ENCODE measurements at places on chromosomes 6 and 20.

DNA sequence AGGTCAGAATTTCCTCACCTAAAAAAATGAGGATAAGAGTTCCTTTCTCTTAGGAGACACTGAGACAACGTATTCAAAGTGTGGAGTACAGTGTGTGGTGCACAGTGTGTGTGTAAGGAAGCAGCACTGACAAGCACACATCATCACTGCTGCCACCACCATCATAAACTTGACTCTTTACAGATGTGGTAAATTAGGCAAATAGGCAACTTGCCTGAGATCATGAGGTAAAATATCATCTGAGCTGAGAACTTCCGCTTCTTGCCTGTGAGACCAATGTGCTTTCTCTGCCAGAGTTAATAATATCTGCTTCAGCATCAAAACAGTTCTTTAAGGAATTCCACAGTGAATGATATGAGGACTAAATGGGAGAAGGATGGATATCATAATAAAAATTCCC lies 52.7 kb downstream of the LYRM4 start:
- H3K4me3 ChIP-seq = no peak overlapping the region
- no peak for DNase-seq
- no peaks in the 10 kb centered on the region for H3K27me3 ChIP-seq

DNA sequence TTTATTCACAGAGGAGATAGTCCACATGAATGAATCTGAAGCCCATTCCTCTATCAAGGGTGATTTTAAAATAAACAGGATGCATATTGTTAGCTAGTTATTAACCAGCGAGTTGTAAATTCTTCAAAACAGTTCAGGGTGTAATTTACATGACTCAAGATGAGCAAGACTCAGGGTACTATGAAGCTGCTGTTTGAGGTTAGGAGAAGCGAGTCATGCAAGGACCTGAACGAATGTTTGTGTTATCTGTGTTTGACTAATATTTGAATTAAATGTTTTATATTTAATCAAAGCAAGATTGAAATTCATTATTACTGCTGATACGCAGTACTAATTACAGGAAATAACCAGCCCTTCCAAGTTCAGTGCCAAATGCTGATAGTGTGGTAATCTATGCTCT lies 191.1 kb downstream of the SAMD5 start:
- no peaks in the 10 kb centered on the region for H3K4me1 ChIP-seq
- no peak for DNase-seq
- no peaks in the 10 kb centered on the region for H3K27me3 ChIP-seq

GRCh38 chr6:114712129-114712662 lies 369.4 kb upstream of the HS3ST5 start:
- H3K4me3 ChIP-seq = no peak overlapping the region
- H3K36me3 ChIP-seq = no peaks in the 10 kb centered on the region
- no peak overlapping the region for H3K27ac ChIP-seq
- DNase-seq = no peak

GRCh38 chr6:47076422-47077344 lies 34.6 kb upstream of the ADGRF1 start:
- no peak for DNase-seq
- no peak overlapping the region for H3K4me3 ChIP-seq
- H3K27me3 ChIP-seq = no peaks in the 10 kb centered on the region
- no peaks in the 10 kb centered on the region for H3K4me1 ChIP-seq
- no peak overlapping the region for H3K27ac ChIP-seq

All from CD4-positive, alpha-beta T cell (primary cell).